ENCODE measurements at places on chromosomes 5 and 9.

- no peak for DNase-seq
Measured at GRCh38 chr9:130845901-130846481, 10.9 kb downstream of the ABL1 start.

DNA sequence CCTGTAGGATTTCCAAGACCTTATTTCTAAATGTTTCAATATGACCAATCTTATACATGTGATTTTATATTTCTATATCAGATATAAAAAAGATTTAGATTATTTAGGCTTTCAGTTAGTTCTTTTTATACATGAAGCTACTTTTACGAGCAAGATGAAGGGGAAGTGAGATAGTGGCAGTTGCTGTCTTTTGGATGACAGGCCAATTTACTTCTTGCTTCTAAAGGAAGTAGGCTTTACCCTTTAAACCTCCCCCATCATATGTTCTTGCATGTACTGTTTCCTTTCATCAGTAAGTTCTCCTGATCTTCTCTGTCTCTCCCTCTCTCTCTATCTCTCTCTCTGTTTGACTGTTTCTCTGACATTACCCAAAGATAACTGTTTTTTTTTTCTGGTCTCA is 4.0 kb upstream of the TYRP1 start:
- no peak for DNase-seq

GRCh38 chr5:149740341-149740740 is 10.2 kb downstream of the PPARGC1B start:
- no peak for DNase-seq

DNA sequence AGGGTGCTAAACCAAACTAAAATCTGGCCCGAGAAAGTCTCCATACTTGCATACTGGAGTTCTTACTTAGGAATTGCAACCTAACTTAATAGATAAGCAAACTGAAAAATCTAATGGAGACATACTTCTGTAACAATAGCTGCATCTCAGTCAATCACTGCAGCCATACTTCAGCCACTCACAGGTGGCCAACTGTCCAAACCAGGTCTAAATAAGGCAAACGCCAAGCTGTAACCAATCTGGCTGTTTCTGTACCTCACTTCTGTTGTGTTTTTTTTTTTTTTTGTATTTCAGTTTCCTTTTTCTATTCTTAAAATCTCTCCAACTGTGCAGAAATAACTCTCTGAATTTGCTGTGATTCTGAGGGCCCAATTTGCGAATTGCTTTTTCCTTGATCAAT is 4.4 kb upstream of the NDUFB6 start:
- no peak for DNase-seq

- peak; percentile 4 for DNase-seq
Measured at GRCh38 chr5:932628-933250, 40.1 kb downstream of the TRIP13 start.

GRCh38 chr5:20231040-20231439 is 243.0 kb upstream of the CDH18 start:
- no peak for DNase-seq

DNA sequence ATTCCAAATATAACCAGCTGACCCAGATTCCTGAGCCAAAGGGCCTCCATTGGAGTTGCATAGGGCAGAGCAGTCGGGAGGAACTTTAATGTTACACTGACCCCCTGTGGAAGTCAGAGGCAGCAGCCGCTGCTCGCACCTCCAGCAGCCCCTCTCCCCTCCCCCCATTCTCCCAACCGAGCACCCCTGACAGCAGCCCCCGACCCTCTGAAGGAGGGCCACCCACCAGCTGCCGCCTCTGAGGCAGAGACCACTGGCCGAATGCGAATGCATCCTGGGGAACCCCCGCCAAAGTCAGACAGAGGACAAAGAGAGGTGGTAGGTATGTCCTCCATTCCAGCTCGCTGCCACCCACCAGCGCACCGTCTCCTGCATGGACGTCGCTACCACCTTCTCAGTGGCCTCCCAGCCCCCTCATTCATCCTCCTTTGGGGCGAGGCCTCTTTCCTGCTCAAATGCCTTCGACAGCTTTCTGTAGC is 231.0 kb downstream of the CDK5RAP2 start:
- peak; percentile 14 for DNase-seq

GRCh38 chr5:10566543-10567068 is 2.7 kb downstream of the ANKRD33B start:
- DNase-seq: no peak

- no peak for DNase-seq
Measured at GRCh38 chr9:132991351-132992300, 13.1 kb downstream of the GFI1B start.

DNA sequence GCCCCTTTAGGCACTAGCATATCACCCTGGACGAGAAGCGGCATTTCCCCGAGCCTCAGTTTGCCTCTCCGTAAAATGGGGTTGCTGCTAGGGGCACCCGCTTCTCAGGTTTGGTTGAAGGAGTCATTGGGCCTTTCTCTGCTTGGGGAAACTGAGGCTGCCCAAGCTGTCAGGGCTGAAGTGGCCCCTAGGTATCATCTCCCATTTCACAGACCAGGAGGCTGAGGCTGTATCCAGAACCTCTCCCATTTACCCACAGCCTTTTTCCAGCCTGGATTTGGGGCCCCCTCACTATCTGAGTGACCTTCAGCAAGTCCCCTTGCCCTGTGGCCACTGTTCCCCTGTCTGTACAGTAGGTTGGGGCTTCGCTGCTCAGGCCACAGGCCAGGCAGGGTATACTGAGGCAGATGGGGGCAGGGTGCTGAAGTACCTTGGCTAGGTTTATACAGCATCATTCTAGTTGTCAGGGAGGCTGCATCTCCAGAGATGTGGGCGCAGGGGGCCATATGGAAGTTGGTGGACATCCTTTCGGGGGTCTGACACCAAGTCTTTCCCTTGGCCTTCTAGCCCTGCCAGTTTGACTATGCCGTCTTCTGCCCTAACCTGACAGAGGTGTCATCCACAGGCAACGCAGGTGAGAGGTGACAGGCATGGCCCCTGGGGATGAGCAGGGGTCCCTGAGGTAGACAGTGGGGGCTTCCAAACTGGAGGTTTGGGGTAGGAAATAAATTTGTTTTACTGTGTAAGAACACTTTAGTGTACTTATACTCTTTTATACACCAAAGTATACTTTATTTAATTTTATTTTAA is 7.9 kb downstream of the FPGS start:
- DNase-seq: no peak

GRCh38 chr9:37668116-37668601 is 17.4 kb downstream of the FRMPD1 start:
- no peak for DNase-seq

GRCh38 chr9:14096258-14096922 is 217.6 kb downstream of the NFIB start:
- no peak for DNase-seq

GRCh38 chr9:135783540-135784245 is 81.7 kb downstream of the KCNT1 start:
- DNase-seq: no peak

GRCh38 chr5:168950241-168950951 is 350.5 kb downstream of the SLIT3 start:
- DNase-seq: no peak

DNA sequence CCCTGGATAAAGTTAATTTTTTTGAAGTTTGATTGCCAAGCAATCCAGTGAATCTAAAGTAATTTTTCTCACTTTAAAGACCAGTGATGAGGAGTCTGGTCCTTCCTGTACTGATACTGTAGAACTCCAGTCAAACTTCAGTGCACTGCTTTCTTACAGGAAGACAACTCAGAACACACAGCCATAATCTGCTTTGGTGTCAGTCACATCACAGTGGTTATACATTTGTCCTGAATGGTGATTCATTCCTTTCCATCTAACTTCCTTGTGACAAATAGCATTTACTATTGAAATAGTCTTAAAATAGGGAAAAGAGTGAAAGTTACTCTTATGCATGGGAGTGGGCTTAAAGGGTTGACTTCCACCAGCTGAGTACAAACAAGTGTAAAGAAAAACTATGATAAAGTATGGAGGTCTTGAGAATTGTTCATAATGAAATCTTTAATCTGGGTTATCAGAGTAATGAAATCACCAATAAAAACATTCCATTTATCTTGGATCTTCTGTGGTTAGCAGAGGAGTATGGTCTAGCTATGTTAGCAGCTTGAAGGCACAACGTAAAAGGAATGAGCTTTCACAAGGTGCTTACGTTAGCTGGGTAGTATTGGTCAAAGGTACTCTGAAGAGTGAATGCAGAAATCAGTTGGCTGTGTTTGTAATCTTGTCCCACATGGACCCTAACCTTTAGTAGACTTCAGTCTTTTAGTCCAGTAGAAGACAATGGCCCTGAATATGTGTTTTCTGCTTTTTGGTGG is 41.5 kb downstream of the DCP2 start:
- DNase-seq: no peak

GRCh38 chr5:170341545-170341944 is 44.0 kb upstream of the LCP2 start:
- no peak for DNase-seq

GRCh38 chr9:14014218-14014617 is 299.7 kb downstream of the NFIB start:
- DNase-seq: no peak

GRCh38 chr9:114282926-114283325 is 40.0 kb upstream of the ORM1 start:
- DNase-seq: peak; percentile 11

DNA sequence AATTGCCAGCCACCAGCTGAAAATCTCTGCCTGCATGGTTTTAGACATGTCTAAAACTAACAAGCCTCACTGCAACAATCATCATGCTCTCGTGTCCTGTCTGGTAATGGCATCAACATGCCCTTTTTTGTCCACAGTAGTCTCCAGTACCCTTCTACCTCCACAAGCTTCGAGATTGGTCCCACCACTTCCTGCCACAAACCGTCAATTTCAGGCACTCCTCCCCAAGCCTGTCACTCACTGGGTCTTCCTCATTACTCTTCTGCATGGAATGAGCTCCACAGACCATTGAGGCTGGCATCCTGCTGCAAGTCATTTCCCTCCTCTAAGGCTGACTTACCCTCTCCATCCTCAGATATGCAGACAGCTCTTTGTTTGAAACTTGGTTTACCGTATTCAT is 9.0 kb downstream of the LPAR1 start:
- DNase-seq: no peak

- DNase-seq: no peak
Measured at GRCh38 chr9:92488681-92489550, 6.6 kb upstream of the ASPN start.

- no peak for DNase-seq
Measured at GRCh38 chr5:66621146-66621545, 25.0 kb downstream of the MAST4 start.

DNA sequence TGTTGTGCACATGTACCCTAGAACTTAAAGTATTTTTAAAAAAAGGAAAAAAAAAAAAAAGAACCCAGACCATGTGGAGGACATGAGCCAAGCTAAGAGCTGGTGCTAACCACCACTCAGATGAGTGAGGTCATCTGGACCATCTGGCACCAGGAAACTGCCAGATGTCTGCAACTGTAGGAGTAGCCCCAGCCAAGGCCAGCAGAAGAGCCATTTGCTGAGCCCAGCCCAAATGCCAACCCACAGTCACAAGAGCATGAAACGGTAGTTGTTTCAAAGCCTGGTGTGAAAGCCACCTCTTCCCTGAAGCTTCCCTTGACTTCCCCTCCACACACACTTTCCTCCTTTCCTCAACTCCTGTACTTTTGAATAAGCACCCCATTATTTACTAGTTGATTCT is 69.2 kb upstream of the FCN1 start:
- DNase-seq: no peak

DNA sequence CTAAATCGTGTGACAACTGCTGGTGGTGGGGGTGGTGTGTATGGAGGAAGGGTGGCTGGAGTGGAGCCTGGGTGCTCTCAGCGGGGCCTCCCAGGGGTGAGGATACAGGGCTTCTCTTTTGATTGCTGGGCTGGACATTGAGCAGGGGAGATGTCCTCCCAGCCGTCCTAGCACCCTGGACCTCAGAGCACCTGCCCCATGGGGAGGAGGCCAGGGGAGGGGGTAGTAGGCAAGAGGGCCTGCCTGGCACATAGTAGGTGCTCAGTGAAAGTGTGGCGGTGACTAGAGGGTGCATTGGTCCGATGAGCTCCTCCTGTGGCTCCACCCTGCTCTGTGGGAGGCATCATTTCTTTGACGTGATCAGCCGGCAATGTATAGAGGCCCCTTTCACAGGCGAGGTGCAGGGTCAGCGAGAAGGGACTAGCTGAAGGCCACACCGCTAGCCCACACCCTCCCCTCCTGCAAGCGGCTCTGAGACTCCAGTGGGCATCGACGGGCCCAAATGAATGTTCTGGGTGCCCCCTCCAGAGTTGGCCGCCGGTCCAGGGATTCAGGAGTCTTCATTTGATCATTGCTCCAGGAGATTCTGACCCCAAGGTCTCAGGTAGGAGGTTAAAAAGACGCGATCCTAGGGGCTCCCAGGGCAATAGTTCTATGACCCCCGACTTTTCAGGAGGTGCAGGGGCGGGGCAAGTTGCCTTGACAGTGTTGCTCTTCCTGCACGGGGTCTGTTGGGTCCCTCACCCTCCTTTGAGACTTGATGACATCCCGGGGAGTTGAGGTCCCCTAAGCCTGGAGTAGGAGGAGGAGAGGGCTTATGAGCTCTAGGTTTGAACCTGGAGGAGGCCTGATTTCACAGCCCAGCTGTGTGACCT is 255.5 kb downstream of the PBX3 start:
- DNase-seq: no peak

DNA sequence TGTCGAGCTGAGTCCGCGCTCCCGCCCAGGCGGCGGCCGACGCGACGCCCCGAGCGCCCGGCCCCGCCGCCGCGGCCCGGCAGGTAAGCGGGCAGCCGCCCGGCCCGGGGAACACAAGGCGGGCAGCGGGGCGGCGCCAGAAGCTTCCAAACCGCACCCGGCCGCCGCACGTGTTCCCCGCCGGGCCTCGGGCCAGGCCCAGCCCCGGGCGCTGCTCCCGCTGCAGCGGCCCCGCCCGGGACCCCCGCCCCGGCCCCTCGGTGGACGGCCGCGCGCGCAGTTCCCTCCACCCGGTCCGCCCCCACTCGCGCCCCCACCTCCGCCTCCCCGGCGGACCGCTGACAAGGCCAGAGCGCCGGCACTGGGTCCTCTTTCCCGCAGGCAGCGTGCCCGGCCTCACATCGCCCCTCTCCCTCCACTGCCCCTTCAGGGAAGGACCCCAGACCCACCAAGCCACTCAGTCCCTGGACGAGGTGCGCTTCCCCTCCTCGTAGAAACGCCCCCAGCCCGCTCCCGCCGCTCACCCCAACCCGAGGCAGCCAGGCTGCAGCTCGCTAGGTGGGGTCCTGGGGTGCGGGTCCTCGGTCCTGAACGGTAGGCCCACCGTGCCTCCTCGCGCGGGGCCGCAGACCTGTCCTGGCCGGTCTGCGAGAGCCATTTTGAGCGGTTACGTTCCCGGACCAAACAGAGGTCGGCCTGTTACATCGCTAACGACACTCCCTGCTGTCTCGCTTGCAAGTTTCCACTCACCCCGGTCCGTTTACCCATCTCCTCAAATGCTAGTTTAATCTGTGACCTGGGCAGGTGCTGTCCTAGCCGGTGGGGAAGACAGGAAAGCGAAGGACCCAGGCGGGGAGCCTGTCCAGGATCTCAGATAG is 475 bp downstream of the WDR5 start:
- DNase-seq: no peak

GRCh38 chr5:125584140-125584520 is 837.7 kb upstream of the ZNF608 start:
- DNase-seq: no peak

GRCh38 chr5:54610197-54610944 is 92.8 kb downstream of the SNX18 start:
- DNase-seq: no peak

- no peak for DNase-seq
Measured at GRCh38 chr9:17813798-17814197, 234.9 kb downstream of the SH3GL2 start.

GRCh38 chr5:53335115-53335514 is 145.3 kb upstream of the FST start:
- DNase-seq: no peak

GRCh38 chr5:38420691-38421390 is 135.6 kb downstream of the LIFR start:
- DNase-seq: peak; percentile 7

GRCh38 chr5:76084496-76085242 is 1.5 kb downstream of the SV2C start:
- no peak for DNase-seq

All from stimulated activated CD4-positive, alpha-beta T cell treated with anti-CD3 and anti-CD28 coated beads, TNF-alpha, amount 100 ng/mL, for 24 hours (primary cell).